ENCODE measurements at places on chromosomes 11 and 22.

GRCh38 chr11:11426226-11426952 lies 73.3 kb upstream of the CSNK2A3 start:
- DNase-seq = no peak

GRCh38 chr11:78339483-78339882 lies 78.1 kb downstream of the GAB2 start:
- no peak for DNase-seq

DNA sequence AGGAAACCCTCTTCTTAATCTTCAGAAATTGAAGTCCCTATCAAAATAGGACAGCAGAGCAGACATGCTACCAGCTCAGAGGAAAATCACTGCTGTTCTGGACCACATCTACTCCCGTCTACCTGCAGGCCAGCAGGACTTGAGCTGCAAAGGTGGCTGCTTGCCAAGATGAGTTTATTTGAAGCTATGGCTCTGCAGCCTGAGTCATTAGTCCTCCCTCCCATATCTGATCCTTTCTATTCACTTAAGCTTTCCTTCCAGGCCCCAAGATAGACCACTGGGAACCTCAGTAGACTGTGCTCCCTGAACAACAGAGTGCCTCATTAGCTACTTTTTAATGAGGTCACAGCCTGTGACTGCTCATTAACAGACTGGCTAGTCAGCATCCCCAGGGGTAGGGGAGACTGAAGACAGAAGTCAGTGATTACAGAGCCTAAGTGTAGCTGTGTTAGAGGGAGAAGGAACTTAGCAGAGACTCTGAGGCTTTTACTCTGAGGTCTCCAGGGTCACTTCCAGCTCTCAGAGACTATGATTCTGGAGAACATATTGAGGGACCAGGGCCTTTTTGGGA lies 6.8 kb upstream of the OR10A2 start:
- DNase-seq = peak; percentile 26

DNA sequence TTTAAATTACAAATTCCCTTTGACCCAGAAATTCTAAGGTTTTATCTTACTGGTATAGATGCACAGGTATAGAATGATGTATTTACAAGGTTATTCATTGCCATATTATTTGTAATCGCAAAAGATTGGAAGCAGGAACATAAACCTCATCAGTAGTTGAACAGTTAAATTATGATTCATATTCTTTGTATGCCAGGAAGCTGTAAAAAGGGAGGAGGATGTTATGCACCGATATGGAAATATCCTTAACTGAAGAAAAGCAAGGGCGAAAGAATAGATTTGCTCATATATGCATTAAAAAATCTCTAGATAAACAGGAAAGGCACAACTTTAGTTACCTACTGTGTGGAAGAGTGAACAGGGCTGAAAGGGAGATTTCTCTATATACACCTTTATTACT lies 36.7 kb downstream of the PPFIA1 start:
- peak; percentile 25 for DNase-seq

DNA sequence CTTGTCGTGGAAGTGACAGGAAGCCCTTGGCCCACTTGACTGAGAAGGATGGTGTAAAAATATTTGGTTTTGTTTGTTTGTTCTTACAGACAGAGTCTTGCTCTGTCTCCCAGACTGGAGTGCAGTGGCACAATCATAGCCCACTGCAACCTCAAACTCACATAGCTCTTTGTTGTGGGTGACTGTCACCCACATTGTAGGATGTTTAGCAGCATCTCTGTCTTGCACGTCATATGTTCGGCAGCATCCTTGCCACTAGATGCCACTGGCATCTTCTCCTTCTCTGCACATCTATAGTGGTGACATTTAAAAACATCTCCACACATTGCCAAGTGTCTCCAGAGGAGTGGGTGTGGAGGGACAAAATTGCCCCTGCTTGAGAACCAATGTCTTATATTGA lies 56.8 kb downstream of the PRR5L start:
- DNase-seq = no peak

GRCh38 chr11:44671234-44671633 lies 55.5 kb upstream of the TSPAN18 start:
- DNase-seq = no peak

DNA sequence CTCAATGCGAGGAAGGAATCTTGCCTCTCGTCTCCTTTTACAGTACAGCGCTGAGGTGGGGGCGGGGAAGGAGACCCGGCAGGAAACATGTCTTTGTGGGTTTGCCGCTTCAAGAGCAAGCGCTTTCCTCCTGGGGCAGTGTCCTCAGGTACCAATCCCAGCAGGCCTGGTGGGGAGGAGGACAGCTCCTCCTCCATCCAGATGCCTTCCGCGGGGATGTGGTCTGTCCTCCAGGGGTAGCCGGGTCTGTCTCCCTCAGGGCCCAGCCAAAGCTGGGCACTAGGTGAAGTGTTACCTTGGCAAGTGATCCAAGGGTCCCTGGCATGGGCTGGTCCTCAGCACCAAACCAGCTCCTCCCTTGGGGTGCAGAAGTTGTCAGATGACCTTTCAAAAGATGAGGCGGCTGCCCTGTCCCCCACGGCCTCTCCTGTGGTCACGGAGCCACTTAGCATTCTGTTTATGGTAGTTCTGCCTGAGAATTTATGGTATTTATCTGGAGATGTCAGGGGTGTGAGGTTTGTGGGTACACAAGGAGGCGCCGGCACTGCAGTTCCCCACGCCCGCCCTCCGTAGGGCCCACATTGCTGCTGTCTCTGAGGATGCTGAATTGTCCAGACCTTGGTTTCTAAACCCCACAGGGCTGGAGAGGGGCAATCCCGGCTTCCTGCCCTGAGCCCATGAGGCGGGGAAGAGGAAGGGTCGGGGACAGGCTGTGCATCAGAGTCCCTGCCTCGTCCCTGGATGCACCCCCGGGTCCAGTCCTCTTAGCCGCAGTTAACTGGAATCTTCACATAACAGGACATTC lies 93.5 kb upstream of the ANO1 start:
- DNase-seq = no peak

DNA sequence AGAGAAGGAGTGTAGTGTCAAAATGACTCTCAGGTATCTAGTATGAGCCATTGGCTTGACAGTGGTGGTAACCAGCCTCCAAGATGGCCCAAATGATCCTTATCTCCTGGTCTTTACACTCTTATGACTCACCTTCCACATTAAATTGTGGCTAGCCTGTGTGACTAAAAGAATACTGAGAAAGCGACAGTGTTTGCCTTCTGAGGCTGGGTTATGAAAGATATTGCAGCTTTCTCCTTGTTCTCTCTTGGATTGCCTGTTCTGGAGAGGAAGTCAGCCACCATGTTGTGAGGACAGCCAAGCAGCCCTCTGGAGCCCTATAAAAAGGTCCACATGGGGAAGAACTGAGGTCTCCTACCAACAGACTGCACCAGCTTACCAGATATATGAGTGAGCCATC lies 15.8 kb downstream of the C11orf71 start:
- DNase-seq = no peak

DNA sequence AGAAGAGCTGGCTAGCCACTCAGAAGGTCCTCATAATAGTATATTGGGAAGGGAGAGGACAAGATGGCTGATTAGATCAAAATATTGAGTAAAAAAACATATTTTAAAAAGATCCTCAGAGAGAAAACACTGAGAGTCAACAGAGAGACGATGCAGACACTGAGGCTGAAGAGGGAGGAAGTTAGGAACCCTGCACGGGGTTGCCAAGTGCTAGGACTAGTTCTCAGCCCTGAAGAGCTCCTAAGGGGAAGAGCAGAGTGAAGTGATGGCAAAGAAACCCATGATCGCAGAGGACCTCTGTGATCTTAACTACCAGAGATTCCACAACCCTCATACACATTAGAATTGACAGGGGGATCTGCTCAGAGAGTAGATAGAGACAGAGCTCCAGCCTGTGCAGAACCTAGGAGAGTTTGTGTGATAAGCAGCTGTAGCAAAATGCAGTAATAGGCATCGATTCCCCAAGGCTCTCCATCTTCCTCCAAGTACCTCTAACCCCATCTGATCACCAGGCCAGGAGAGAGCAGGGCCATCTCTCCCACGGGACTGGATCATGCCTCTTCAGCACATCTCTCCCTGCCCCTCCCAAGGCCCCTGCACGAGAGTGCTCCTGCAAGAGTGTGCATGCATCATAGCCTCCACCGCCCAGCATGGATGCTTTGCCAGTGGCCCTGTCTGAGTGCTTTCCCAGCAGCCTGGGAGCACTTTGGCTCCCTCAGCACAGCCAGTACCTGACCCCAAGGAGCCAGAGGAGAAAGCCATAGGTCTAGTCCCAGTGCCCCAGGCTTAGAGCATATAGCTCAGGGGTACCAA lies 41.2 kb upstream of the ARL14EP start:
- no peak for DNase-seq

DNA sequence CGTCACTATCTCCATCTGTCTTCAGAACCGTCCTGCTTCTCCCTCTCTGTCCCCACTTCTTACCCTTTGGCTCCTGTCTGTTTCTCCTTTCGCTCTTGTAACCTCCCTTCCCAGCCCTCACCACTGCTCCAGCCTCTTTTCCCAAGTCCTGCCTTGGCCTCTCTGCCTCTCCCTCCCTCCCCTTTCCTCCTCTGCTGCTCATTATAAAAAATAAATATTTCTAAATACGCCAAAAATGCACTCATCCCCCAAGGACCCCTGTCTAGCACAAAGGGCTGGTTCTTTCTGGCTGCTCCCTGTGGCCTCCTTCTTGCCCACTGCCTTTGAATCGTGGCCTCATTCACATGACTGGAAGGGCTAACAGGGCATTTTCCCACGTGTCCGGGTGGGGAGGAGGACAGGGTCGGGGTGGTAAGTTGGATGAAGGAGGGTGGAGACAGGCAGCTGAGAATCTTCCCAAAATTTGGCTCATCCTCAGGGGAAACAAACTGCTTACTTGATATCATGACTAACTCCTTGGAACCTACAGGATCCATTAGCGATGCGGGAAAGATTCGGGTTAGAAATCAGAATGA lies 26.4 kb upstream of the OAF start:
- no peak for DNase-seq

GRCh38 chr22:50229370-50229769 lies 15.5 kb downstream of the TUBGCP6 start:
- DNase-seq = no peak

- no peak for DNase-seq
These were observed 167.0 kb upstream of the E2F8 start for GRCh38 chr11:19407677-19408270.

- no peak for DNase-seq
These were observed 265.9 kb upstream of the SESN3 start for GRCh38 chr11:95496901-95497300.

GRCh38 chr22:20940186-20940651 lies 23.0 kb downstream of the CRKL start:
- no peak for DNase-seq

- no peak for DNase-seq
These were observed 130.3 kb downstream of the MICAL2 start for GRCh38 chr11:12240677-12241076.

DNA sequence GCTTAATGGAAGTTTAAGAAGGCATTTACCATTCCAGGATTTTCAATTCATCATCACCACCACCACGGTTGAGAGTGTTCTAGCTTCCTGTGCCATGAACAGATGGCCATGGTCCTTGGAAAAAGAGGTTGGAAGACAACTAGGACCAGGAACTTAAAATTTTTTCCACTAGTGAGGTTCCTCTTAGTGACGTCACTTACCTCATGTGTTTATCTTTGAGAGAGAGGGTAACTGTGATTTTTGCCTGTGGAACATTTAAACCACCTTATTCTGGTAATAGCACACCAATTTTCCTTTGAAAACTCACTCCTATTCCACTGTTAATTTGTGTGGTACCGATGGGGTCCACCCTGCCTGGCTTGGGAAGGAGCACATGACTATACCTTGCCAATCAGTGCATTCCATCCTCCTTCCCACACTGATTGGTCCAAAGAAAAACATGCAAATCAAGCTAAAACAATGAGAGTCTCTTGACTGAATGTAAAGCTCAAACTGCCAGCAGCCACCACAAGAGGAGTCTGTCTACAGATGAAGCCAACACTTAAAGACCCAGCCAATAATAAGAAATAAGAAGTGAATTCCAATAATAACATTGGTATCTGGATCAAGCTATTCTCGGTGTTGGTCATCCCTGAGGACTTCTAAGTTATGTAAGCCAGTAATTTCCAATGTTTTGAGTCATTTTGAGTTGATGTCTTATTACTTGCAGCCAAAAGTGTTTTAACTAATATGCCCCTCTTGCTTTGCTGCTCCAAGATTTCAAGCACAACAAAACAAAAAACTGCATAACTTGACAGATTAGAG lies 111.8 kb downstream of the MPPED2 start:
- no peak for DNase-seq

DNA sequence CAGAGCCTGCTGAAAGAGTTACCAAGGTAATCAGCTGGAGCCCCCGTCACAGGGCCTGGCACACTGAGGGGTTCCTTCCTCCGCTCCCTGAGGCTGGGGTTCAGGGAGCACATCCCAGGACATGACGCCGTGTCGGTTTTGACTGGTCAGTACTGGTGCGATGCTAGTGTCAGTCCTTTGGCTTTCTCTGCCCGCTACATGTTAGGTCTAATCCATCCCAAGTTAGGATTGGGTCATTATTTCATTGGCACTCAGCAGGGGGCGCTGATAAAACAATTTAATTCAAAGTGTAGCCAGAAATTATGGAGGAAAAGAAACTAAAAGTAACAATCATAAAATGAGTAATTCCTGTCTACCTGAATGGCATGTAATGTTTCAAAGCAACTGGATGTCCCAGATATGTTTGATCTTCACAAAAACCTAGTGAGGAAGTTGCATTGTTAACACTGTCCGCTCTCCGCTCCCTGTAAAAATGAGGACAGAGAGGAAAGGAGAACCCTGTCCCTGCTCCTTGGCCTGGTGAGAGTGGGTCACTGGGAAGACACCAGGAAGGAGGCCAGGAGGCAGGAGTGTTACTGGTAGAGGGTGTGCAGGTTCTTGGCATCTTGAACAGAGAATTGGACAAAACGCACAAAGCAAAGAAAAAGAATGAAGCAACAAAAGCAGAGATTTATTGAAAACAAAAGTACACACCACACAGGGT lies 27.1 kb downstream of the TSKU start:
- DNase-seq = no peak

DNA sequence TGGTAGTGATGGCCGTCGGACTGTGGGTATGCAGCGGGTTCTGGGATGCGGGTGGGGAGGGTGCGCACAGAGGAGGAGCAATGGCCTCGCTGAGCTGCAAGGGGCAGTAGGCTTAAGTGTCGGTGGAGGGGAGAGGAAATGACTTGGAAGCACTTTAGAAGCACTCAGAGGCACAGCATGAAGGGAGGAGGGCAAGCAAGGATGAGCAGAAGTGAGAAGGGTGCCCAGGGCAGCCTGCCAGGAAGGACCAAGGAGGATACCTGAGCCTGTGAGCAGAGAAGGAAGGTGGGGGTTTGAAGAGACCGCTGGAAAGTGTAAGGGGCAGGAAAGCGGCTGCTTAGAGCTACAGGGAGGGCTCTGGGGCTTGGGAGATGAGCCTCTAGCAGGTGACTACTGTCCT lies 330 bp downstream of the SLC5A1 start:
- DNase-seq = no peak

- no peak for DNase-seq
These were observed 16.8 kb downstream of the IGF2 start for GRCh38 chr11:2122222-2122906.

DNA sequence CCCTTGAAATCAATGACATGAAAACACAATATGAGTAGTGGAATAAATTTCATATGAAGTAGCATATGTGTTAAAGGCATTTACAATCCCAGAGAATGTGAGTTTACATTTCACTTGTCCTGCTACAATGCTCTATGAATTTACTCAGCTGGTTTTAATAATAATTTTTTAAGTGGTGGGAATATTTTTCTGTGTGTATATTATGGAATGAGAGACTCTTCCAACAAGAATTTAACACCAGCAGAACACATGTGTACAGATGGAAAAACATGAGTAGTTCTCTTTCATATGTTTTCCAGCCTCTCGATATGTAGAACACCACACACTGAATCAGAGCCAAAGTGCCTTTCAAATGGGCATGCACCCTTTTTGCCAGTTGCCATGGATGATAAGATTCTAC lies 170.4 kb downstream of the MAML2 start:
- no peak for DNase-seq

GRCh38 chr22:17779286-17780115 lies 5.2 kb upstream of the BID start:
- DNase-seq = no peak
